Stimulated activated CD4-positive, alpha-beta T cell treated with anti-CD3 and anti-CD28 coated beads, Interleukin-4, amount 100 ng/mL, for 1 hour (primary cell): ENCODE measurements at places on chromosomes 5 and 9.

DNA sequence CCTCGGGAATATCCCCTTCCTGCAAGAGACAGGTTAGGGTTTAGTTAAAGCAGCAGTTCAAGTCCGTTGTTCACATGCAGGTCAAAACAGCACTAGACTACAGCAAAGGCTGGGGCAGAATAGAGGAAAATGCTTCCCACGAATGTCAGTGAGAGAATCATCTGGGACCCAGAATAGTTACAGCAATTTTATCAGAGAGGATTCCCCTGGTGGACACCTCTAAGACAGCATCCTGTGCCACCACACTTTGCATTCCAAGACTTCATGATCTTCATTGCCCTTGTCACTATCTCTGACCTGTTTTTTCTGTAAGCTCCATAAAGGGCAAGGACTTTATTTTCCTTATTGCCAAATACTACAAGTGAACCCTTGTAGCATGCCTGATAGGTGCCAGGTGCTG, 12.9 kb downstream of the GRXCR2 start:
- no peak for DNase-seq

- DNase-seq: no peak
Measured at GRCh38 chr9:93057703-93058354, 672 bp upstream of the SUSD3 start.

DNA sequence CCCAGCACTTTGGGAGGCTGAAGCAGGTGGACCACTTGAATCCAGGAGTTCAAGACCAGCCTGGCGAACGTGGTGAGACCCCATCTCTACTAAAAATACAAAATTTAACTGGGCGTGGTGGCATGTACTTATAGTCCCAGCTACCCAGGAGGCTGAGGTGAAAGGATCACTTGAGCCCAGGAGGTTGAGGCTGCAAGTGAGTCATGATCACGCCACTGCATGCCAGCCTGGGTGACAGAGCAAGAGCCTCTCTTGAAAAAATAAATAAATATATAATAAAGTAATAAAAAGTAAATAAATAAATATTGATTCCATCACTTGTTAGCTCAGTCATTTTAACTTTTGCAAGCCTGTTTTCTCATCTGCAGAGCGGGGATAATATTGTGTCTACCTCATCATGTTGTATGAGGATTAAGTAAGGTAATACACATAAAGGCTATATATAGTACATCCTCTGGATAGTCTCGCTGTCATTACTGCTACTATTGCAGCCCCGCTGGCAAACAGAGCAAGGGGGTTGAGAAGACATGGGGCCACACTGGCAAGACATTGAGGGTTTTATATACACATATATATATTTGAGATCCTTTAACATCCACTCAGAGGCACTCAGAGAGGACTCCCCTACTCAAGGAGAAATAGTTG, 210.9 kb downstream of the C9orf152 start:
- DNase-seq: no peak

GRCh38 chr5:53322257-53322656, 158.2 kb upstream of the FST start:
- no peak for DNase-seq

DNA sequence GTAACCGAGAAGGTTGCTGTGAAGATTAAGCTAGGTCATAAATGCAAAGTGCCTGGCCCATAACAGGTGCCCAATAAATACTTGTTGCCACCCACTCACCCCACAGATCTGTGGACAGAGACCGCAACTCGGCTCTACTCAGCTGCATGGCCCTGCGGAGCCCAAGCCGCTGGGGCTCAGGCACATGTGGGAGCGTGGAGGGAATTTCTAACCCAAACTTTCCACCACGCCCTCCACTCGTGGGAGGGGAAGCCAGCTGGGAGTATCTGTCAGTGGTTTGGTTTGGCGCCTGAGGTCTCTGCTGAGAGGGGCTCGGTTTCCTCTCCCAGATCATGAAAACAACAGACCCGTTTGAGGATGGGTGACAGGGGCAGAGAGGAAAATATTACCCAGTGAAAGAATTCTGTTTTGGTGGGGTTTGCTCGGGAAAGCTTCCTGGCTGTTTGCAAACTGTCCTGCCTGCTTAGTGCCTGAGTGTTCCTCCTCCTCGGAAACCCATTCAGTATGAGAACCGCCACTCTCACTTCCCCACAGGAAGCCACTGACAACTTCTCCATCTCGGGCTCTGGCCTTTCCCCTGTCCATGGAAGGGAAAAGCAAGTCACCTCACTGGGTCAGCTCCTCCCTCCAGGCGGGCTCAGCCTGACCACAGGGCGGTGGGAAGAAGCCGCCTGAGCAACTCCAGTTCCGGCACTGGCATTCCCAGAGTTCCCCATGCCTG, 60.1 kb downstream of the RGS3 start:
- DNase-seq: peak; percentile 65
